ENCODE measurements at places on chromosomes 12 and 14. TPM values are rescaled to one million over a fixed set of nuclear protein-coding genes. Genes with fewer than 3 reads are reported as not detected.

The CRADD gene
- 10.3 TPM for total RNA-seq

The P2RX2 gene
- total RNA-seq = not detected

The KRT8 gene
- total RNA-seq = 0.25 TPM

The PDZRN4 gene
- total RNA-seq = 41.1 TPM

The CLEC1A gene
- total RNA-seq = 0.98 TPM

The L2HGDH gene
- 14.3 TPM for total RNA-seq
